ENCODE measurements at places on chromosomes 5 and 9.
A peak's percentile ranks its signal among the peaks of the same experiment; 100 is the strongest.

- no peak for DNase-seq
These were observed 4.8 kb downstream of the CWC27 start for GRCh38 chr5:64773533-64773932.

- DNase-seq, result no peak
These were observed 326.4 kb downstream of the TRIM32 start for GRCh38 chr9:117013440-117013995.

GRCh38 chr5:56129288-56129687 is 103.8 kb downstream of the ANKRD55 start:
- no peak for DNase-seq

GRCh38 chr9:120893611-120894307 is 16.8 kb upstream of the PHF19 start:
- peak; percentile 56 for DNase-seq

Data from activated CD8-positive, alpha-beta memory T cell treated with anti-CD3 and anti-CD28 coated beads, Interleukin-2, amount 50 U/mL, for 48 hours (primary cell).